ENCODE measurements at places on chromosomes 4 and X.

GRCh38 chr4:99946356-99947189 is at the start of gene DNAJB14:
TSS of gene DNAJB14 (minus strand) at chr4:99946618. CDS start at chr4:99946571, 47 bp downstream.
- peak; percentile 54 for DNase-seq

- no peak for DNase-seq
Observed at GRCh38 chr4:86848732-86849619, at the start of gene SLC10A6. TSS of gene SLC10A6 (minus strand) at chr4:86849384. CDS start at chr4:86849115, 269 bp downstream.

- no peak for DNase-seq
Observed at GRCh38 chr4:41102414-41103092, 111.8 kb downstream of the APBB2 start.

GRCh38 chr4:189305500-189305899 is 635.2 kb upstream of the FRG1 start:
- no peak for DNase-seq

GRCh38 chrX:151687635-151688034 is 7.6 kb upstream of the PRRG3 start:
- DNase-seq = no peak

DNA sequence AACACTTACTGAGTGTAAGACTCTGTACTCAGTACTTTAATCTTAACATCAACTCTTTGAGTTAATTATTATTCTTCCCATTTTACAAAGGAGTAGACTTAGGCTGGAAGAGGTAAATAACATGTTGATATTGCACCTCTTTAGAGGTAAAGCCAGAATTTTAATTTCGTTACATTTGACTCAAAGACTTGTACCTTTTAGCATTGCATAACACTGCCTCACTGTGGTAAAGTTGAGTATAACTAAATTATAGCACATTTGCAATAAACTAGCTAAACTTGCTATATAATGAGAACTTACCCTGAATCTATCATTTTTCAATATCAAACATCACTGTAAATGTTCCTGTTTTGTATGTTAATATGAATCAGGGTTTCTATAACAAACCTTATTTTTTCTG is 218.5 kb downstream of the PRR32 start:
- DNase-seq = no peak
